T-helper 2 cell treated with Interferon-gamma antibody and Interleukin-4, amounts not matched to agents 5 μg/mL and 100 μg/mL, for 36 hours (primary cell): ENCODE measurements at places on chromosomes 3 and 15.

DNA sequence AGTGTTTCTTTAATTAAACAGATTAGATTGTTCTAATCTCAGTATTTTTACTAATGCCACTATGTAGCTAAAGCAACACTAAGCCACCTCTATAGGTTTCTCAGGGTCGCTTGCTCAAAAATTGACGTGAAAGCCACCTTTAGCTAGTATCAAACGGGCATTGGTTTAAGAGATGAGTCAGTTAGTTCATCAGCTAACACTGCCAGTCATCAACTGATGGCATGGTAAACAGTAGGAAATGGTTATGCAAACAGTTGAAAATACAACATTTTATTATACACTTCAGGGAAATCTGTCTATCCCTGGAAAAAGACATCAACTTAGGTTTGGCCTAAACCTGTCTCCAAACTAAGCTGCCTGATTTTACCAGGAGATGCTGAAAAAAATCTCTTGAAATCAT, 582.3 kb upstream of the NAALADL2 start:
- DNase-seq: no peak

GRCh38 chr3:20136231-20136630, 49.8 kb downstream of the SGO1 start:
- DNase-seq: no peak

GRCh38 chr3:136671921-136672320, 80.3 kb downstream of the STAG1 start:
- DNase-seq: no peak

DNA sequence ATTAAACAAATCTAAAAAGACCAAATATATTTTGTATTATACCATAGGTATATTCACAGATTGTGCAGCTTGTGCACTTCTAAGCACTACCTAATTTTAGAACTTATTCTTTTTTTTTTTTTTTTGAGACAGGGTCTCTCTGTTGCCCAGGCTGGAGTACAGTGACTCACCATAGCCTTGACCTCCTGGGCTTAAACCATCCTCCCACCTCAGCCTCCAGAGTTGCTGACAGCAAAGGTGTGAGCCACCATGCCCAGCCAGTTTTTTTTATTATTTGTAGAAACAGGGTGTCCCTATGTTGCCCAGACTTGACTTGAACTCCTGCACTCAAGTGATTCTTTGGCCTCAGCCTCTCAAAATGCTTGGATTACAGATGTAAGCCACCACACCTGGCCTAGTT, 11.9 kb upstream of the TKT start:
- DNase-seq: no peak

DNA sequence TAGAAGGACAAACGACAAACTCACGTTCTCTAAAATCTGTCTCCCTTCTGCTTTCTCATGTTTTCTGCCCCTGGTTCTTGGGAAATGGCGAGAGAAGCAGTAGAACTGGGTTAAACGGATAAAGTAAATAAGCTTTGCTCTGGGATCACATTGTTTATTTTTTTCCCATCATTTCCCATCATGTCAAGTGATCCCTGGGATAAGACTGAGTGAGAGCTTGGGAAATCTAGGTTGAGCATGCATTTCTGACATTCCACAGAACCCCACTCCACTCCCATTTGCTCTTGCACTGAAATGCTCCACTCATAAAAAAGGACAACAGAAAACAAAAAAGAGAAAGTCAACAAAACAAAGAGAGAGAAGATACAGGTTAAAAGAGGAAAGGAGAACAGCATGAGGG, 69.1 kb downstream of the SEMA6D start:
- DNase-seq: no peak

GRCh38 chr3:107833722-107834416, 257.0 kb downstream of the CD47 start:
- no peak for DNase-seq

- DNase-seq: no peak
These were observed 562.6 kb downstream of the ZNF385D start for GRCh38 chr3:21188459-21188858.

GRCh38 chr3:13371100-13372075, 48.7 kb downstream of the NUP210 start:
- no peak for DNase-seq

- no peak for DNase-seq
These were observed 51.6 kb upstream of the ACKR4 start for GRCh38 chr3:132545471-132545870.

GRCh38 chr15:51162865-51163762, 68.4 kb upstream of the TNFAIP8L3 start:
- peak; percentile 57 for DNase-seq

- no peak for DNase-seq
These were observed 54.1 kb upstream of the ATP2C1 start for GRCh38 chr3:130839813-130840212.

- no peak for DNase-seq
These were observed 941 bp upstream of the SLC26A6 start for GRCh38 chr3:48636149-48636655.

DNA sequence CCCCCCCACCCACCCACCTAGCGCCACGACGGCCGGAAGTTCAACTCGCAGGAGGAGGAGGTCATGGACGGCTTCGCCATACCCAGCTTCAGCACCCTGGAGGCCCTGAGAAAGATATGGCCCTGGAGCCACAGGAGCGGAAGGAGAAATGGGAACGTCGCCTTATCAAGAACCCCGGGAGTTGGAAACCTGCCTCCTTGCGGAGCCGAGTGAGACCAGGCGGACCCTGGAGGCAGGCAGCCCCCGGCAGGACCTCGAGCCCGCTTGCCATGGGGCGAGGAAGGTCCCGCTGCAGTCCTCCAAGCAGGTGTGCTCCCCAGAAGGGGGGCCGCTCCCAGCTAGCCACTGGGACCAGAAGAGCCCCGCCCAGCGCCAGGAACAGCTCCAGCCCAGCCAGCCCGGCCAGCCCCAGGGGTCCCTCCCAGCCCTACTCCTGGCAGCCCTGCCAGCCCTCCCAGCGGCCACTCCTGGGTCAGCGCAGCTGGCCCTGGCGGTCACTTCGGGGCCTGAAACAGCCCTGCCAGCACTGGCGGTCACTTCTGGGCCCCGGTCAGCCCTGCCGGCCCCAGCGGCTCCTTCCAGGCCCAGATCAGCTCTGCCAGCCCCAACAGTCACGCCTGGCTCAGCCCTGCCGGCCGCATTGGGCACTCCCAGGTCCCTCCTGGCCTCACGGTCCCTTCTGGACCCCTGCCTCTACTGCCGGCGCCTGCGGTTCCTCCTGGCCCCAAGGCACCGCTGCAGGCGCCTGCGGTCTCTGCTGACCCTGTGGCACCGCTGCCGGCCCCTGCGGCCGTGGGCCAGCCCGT, 10.3 kb upstream of the ROPN1B start:
- no peak for DNase-seq

GRCh38 chr3:197366301-197367044, 68.1 kb upstream of the DLG1 start:
- no peak for DNase-seq

DNA sequence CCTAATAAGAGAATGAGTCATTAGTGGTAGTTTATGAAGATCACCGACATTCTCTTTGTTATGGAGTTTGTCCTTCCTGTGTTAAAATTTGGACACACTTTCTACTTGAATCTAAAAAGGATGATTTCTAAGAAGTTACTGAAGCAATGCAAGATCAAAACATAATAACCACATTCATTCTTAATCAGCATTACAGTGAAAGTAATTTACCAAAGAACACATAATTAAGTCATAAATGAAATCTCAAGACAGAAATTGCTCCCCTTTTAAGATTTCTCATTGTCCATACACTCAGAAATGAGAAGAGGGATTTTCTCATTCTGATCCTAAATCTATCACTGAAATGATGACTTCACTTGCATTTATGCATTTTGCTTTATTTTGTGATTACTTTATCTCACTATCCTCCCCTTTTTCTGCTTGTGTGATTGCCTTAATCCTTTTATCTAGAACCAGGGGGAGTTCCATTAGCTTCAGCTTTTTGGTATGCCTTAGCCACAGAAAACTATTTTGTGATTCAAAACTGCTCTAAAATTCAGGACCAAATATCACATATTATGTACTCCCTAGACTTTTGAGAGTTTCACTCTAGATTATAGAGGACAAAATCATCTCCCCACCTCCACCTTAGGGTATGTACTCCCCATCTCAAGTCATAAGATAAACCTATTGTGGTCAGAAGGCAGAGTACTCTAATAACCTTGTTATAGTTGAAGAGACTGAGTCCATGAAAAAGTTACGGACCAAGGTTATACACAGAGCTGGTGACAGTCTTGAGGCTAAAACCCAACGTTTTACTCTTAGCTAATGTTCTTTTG, 817.6 kb upstream of the CFAP20DC start:
- no peak for DNase-seq
